ENCODE measurements at places on chromosomes 12 and 14. TPM values are rescaled to one million over a fixed set of nuclear protein-coding genes. Genes with fewer than 3 reads are reported as not detected.

The RBP5 gene
- total RNA-seq = not detected

The EXOC3L4 gene
- total RNA-seq = not detected

The KRT3 gene
- not detected for total RNA-seq

The MANSC4 gene
- total RNA-seq = not detected

The KRT73 gene
- 0.29 TPM for total RNA-seq

GRCh38 chr12:108213871-108214445 lies 84.9 kb downstream of the WSCD2 start:
- DNase-seq = no peak

DNA sequence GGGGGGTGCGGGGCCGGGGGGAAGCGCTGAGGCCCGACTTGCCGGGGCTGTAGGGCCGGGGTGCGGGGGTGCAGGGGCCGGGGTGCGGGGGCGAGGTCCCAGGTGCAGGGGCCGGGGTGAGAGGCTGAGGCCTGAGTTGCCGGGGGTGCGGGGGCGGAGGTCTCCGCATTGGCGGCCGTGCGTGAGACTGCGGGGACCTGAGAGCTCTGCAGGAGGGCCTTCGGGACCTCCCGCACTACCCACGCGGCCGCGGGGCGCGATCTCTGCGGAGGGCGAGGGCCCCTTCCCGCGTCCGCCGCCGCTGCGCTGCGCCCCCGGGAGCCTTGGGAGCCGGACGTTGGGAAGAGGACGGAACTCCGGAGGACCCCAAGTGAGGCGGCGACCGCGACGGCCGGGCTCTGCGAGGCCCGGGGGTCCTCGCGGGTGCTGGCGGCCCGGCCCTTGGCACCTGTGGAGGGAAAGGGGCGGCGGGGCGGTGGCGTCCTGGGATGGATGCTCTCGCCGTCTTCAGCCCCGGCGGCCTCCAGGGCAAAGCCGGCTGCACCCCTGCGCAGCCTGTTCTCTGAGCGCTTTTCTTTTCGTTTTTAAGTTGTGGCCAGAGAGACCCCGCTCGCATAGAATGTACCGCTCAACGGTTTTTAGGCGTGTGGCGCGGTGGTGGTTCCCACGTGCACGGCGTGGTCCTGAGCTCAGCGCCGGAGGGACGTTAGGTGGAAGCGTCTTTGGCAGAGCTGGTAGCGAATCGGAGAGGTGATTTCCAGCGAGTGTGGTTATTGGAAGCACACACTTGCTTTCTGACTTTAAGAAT lies 1.3 kb downstream of the PIWIL1 start:
- no peak for DNase-seq

GRCh38 chr14:94474581-94475031 lies 1.4 kb downstream of the SERPINA9 start:
- no peak for DNase-seq

GRCh38 chr12:91947459-91947858 lies 198.2 kb downstream of the BTG1 start:
- DNase-seq = no peak

DNA sequence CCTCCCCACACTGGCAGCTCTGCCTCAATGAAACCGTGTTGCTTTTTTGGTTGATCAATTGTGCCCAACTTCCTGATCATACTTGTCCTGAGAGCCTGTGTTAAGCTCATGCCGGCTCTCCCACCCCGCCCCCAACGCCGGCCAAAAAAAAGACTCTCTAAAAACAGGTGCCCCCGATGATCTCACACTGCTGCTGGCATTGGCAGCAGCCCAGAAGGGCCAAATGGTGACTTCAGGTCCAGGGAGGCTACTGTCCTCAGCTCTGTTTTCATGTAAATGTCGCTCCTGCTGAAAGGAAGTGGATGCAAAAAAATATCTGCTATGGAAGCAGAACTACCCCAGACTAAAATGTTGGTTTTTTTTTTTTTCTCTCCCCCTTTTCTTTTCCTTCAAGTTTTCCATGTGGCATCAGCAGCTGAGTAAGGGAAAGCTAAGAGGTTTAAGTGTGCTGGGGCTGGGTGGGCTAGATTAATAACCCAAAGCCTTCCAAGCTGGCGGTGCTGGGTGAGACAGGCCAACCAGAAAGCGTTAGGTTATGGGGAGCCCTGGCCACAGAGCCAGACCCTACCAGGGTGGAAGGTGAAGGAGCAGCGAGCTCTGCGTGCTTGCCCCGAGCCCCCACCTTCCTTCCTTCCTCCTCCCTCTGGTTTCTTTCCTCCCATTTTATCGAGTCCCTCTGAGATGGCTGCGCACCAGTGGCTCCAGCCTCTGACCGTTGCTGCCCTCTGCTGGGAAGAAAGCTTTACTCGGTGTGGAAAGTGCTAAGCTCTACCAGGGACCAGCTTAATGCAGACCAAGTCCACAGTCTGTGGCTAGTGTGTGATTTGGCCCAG lies 396.1 kb downstream of the NRXN3 start:
- DNase-seq = peak; percentile 69

DNA sequence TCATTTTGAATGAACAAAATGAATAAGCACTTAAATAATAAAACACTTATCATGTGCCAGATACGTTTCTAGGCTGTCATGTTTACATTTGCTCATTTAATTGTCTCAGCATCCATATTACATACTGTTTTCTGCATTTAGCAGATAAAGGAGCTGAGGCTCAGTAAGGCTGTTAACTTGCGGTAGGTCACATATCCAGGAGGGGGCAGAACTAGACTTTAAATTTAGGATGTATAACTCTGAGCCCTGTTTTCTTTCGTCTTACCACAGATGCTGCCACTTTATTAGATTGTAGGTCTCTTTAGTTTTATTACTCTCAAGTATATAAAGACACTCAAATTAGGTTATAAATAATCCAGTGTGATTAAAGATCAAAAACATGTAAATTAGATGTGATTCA lies 17.7 kb downstream of the IRAK4 start:
- DNase-seq = no peak

- DNase-seq = no peak
Measured at GRCh38 chr14:64733321-64733720, 29.1 kb downstream of the PLEKHG3 start.
